ENCODE measurements at places on chromosomes 6 and 20.

DNA sequence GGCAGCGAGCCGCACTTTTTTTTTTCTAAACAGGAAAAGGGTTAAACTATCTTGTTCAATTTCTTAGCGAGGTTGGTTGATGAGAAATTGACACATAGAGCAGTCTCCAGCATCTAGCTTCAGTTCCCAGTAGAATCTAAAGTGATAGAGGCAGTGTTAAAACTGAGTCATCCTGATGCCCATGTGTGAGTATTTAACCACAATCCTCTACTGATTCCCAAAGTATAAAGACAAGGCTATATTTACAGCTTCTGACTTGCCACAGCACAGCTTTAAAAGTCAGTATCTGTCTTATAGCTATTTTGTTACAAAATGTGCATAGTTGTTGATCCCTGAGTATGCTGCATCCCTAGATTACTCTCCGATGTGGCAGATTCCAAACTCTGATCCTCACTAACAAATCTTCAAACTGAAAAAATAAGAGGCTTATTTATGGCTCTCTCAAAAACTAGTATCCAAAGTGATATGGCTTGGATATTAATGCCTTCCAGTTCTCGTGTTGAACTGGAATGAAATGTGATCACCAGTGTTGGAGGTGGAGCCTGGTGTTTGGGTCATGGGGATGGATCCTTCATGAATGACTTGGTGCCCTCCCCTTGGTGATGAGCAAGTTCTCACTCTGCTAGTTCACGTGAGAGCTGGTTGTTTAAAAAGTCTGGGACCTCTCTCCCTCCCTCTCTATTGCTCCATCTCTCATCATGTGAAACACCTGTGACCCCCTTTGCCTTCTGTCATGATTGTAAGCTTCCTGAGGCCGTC, 13.1 kb upstream of the POPDC3 start:
- no peaks in the 10 kb centered on the region for H3K36me3 ChIP-seq
- no peaks in the 10 kb centered on the region for H3K4me1 ChIP-seq
- H3K27ac ChIP-seq: no peak overlapping the region
- H3K27me3 ChIP-seq: peaks cover 8% of the 10 kb centered on the region

GRCh38 chr6:152267967-152268845, 369.0 kb downstream of the SYNE1 start:
- H3K4me1 ChIP-seq: peaks cover 51% of the 10 kb centered on the region
- peak overlapping the region; percentile 11 for H3K27ac ChIP-seq
- no peaks in the 10 kb centered on the region for H3K36me3 ChIP-seq
- DNase-seq: no peak
- H3K27me3 ChIP-seq: no peaks in the 10 kb centered on the region

DNA sequence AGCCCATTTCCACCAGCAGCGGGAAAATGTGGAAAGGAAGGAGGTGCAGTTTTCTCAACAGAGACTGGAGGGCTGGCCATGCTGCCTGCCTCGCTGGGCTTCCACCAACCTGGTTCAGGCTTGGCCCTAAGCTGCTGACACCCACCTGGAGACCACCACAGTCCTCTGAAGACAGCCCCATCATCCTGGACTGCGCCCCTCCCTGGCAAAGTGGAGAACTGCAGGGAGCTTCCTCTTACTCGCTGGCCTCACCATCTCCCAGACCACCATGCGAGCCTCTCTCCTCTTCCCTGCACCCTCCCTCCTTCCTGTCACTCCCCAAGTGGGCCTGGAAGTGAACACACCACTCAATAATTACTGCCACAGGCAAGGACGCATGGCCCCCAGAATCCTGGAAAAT, 71.5 kb downstream of the PSMG4 start:
- no peak for DNase-seq
- H3K27ac ChIP-seq: no peak overlapping the region
- H3K27me3 ChIP-seq: no peaks in the 10 kb centered on the region
- H3K4me1 ChIP-seq: peaks cover 7% of the 10 kb centered on the region
- H3K36me3 ChIP-seq: no peaks in the 10 kb centered on the region
- no peak overlapping the region for H3K4me3 ChIP-seq

- no peaks in the 10 kb centered on the region for H3K4me1 ChIP-seq
- H3K4me3 ChIP-seq: no peak overlapping the region
- no peaks in the 10 kb centered on the region for H3K27me3 ChIP-seq
- H3K27ac ChIP-seq: no peak overlapping the region
- H3K36me3 ChIP-seq: no peaks in the 10 kb centered on the region
- DNase-seq: no peak
These were observed 733.8 kb upstream of the FLRT3 start for GRCh38 chr20:15071085-15071808.

- no peaks in the 10 kb centered on the region for H3K4me1 ChIP-seq
- H3K36me3 ChIP-seq: no peaks in the 10 kb centered on the region
- H3K27me3 ChIP-seq: no peaks in the 10 kb centered on the region
- DNase-seq: no peak
- H3K4me3 ChIP-seq: no peak overlapping the region
- H3K27ac ChIP-seq: no peak overlapping the region
These were observed 6.8 kb downstream of the CNKSR3 start for GRCh38 chr6:154503658-154504057.

GRCh38 chr20:54654450-54654849, 179.1 kb downstream of the DOK5 start:
- no peaks in the 10 kb centered on the region for H3K27me3 ChIP-seq
- H3K4me3 ChIP-seq: no peak overlapping the region
- H3K4me1 ChIP-seq: peaks cover 4% of the 10 kb centered on the region
- no peak for DNase-seq
- H3K36me3 ChIP-seq: no peaks in the 10 kb centered on the region

DNA sequence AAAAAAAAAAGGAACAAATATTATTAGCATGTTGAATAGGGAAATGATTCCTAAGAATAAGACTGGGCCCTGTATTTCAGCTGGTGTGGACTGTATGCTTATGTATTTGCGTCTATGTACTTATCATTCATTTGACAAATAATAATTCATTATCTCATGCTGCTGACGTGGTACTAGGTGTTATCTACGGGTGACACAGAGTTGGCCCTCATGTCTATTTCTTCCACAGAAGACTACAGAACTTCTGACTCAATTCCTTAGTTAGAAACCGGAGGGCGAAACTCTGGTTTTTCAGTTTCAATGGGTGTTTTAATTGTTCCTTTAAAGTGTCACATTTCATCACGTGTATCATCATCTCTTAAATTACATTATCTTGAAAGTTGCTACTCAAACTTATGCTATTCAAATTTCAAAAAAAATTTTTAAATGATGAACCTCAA, 305.9 kb downstream of the CLIC5 start:
- no peak overlapping the region for H3K27ac ChIP-seq
- H3K4me1 ChIP-seq: no peaks in the 10 kb centered on the region
- no peaks in the 10 kb centered on the region for H3K27me3 ChIP-seq
- no peaks in the 10 kb centered on the region for H3K36me3 ChIP-seq

GRCh38 chr20:62709537-62709905, 885 bp downstream of the NTSR1 start:
- H3K27me3 ChIP-seq: peaks cover 42% of the 10 kb centered on the region
- no peak overlapping the region for H3K27ac ChIP-seq
- no peak overlapping the region for H3K4me3 ChIP-seq

DNA sequence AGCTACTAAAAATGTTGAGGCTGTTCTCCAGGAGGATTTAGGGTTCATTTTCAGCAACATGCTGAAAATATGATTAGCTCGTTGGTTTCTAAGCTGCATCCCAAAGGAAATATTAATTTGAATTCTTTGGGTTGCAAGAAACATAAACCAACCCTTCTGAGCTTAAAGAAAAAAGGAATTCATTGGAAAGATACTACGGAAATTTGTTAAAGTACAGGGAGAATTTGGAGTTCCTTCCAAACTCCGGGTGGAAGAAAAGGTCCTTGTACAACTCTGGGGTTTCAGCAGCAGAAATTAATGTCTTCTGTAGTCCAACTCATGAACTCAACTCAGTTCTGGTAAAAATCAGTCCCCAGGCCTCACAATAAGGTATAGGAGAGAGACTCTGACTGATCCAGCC, 712.9 kb downstream of the UTRN start:
- H3K36me3 ChIP-seq: no peaks in the 10 kb centered on the region
- no peaks in the 10 kb centered on the region for H3K4me1 ChIP-seq
- H3K27ac ChIP-seq: no peak overlapping the region
- no peak for DNase-seq
- H3K27me3 ChIP-seq: no peaks in the 10 kb centered on the region
- H3K4me3 ChIP-seq: no peak overlapping the region

GRCh38 chr6:35569011-35569461, 56.3 kb upstream of the TULP1 start:
- peak; percentile 59 for DNase-seq
- peaks cover 10% of the 10 kb centered on the region for H3K4me1 ChIP-seq
- peaks cover 19% of the 10 kb centered on the region for H3K36me3 ChIP-seq

- no peak overlapping the region for H3K27ac ChIP-seq
- no peak overlapping the region for H3K4me3 ChIP-seq
- H3K36me3 ChIP-seq: no peaks in the 10 kb centered on the region
- H3K4me1 ChIP-seq: no peaks in the 10 kb centered on the region
These were observed 454.3 kb upstream of the JARID2 start for GRCh38 chr6:14791526-14791925.

DNA sequence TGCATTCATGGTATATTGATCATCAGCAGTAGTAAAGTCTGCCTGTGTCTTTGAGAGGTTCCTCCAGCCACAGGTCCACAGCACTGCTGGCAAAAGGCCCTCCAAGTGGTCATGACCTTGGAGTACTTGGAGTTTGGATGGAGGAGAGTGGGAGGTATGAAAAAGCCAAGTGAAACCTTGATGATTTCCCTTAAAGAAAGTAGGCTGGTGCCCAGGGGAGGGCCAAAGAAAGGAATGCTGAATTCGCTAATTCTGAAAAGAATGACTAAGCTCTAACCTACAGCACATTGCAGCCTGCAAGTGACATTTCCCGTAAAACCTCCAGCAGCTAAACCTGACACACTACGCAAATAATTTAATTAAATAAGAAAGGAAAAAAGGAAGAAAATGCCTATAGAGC, 223.4 kb upstream of the TAB2 start:
- peaks cover 22% of the 10 kb centered on the region for H3K4me1 ChIP-seq
- H3K4me3 ChIP-seq: no peak overlapping the region
- no peaks in the 10 kb centered on the region for H3K36me3 ChIP-seq
- DNase-seq: no peak
- no peak overlapping the region for H3K27ac ChIP-seq

DNA sequence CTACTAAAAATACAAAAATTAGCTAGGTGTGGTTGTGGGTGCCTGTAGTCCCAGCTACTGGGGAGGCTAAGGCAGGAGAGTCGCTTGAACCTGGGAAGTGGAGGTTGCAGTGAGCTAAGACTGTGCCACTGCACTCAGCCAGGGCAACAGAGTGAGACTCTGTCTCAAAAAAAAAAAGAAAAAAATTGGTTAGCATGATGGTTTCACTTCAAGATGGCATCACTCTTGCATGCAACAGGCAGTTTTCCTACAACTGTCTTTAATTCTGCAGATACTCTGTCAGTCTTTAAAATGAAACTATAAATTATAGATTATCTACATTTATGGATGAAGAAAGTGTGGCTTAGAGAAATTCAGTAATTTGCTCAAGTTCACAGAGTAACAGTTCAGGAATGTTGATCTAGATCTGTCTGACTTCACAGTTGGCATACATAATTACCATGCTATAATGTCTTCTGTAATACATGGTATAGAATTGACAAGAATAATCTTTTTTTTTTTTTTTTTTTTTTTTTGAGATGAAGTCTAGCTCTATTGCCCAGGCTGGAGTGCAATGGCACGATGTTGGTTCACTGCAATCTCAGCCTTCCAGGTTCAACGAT, 27.0 kb downstream of the ITCH start:
- H3K36me3 ChIP-seq: no peaks in the 10 kb centered on the region
- H3K27ac ChIP-seq: peak overlapping the region; percentile 18
- no peak overlapping the region for H3K4me3 ChIP-seq
- DNase-seq: no peak
- peaks cover 9% of the 10 kb centered on the region for H3K4me1 ChIP-seq
- no peaks in the 10 kb centered on the region for H3K27me3 ChIP-seq

- no peak overlapping the region for H3K27ac ChIP-seq
- no peak overlapping the region for H3K4me3 ChIP-seq
- peak; percentile 22 for DNase-seq
- no peaks in the 10 kb centered on the region for H3K27me3 ChIP-seq
- H3K4me1 ChIP-seq: no peaks in the 10 kb centered on the region
These were observed 654.5 kb upstream of the PTCHD4 start for GRCh38 chr6:48765352-48765961.

GRCh38 chr20:36285746-36286447, 20.2 kb upstream of the DLGAP4 start:
- H3K27ac ChIP-seq: no peak overlapping the region
- no peak for DNase-seq
- H3K4me3 ChIP-seq: no peak overlapping the region
- no peaks in the 10 kb centered on the region for H3K36me3 ChIP-seq
- peaks cover 5% of the 10 kb centered on the region for H3K27me3 ChIP-seq

All from adrenal gland (tissue), 19 donors.